ENCODE measurements at places on chromosomes 5 and 9. TPM values are rescaled to one million over a fixed set of nuclear protein-coding genes. Genes with fewer than 3 reads are reported as not detected.

GRCh38 chr5:50564079-50564478, 102.4 kb upstream of the PARP8 start:
- DNase-seq: no peak

The TRIM7 gene
- 15.6 TPM for total RNA-seq

DNA sequence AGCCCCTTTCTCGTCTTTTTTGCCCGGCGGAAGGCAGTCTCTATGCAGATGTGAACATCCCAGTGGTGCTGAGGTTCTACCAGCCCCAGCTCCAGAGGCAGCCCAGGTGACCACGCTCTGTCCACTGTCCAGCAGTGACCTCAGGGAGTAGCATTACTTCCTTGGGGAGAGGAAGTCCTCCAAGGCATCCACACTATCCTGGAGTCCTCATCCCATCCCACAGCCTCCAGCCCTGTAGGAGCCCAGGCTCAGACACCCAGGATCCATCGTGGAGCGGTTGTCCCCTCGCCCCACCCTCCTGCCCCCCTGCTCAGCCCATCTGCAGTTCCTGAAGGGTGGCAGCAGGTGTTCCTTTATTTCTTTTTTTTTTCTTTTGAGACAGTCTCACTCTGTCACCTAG, 294.5 kb upstream of the IRX4 start:
- no peak for DNase-seq

- DNase-seq: peak; percentile 52
Observed at GRCh38 chr5:102628441-102629175, 126.5 kb upstream of the PAM start.

- DNase-seq: no peak
Observed at GRCh38 chr5:12023614-12024241, 119.5 kb upstream of the CTNND2 start.

DNA sequence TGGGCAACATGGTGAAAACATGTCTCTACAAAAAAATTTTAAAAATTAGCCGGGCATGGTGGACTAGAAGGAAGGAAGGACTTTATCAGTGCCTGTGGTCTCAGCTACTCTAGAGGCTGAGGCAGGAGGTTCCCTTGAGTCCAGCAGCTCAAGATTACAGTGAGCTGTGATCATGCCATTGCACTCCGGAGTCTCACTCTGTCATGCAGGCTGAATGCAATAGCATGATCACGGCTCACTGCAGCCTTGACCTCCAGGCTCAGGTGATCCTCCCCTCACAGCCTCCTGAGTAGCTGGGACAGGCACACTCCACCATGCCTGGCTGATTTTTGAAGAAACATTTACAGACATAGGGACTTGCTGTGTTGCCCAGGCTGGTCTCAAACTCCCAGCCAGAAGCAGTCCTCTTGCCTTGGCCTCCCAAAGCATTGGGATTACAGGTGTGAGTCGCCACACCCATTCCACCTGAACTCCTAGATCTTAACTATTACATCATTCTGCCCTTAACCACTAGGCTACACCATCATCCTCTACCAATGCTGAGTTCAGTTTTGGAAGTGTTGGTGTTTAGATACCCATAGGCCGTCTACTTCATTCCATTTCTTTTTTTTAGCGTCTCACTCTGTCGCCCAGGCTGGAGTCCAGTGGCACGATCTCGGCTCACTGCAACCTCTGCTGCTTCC, 2.0 kb upstream of the URM1 start:
- no peak for DNase-seq

GRCh38 chr5:135599421-135600151, 20.8 kb upstream of the CXCL14 start:
- DNase-seq: no peak

GRCh38 chr9:34203992-34204635, 25.3 kb downstream of the UBAP1 start:
- DNase-seq: no peak

GRCh38 chr5:169801781-169802180, 164.7 kb downstream of the DOCK2 start:
- no peak for DNase-seq

- DNase-seq: peak; percentile 50
Observed at GRCh38 chr5:81393783-81394718, at the start of gene ACOT12. Gene ACOT12 (minus strand): TSS chr5:81394134. CDS start chr5:81394114, 20 bp downstream.

- DNase-seq: peak; percentile 70
Observed at GRCh38 chr5:134127376-134127861, 12.9 kb downstream of the TCF7 start.

The TAF11L2 gene
- not detected for total RNA-seq

The RETREG1 gene
- 0.12 TPM for total RNA-seq

DNA sequence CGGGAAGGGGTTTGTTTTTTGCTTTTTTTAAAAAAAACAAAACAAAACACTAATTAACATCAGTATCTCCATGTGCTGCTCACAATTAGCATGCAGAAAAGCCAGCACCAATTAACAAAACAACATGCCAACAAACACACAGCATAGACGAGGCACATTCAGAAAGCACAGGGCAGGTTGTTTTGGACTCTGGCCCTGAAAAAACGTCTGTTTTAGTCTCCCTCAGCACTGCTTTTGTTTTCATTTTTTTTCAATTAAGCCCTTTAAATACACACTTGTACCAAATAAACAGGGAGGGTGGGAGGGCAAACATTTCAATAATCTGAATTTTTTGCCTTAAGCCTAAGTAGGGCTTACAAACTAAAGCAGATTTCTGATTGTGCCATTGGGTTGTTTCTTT, 309.6 kb downstream of the DTWD2 start:
- no peak for DNase-seq

- no peak for DNase-seq
Observed at GRCh38 chr5:178392386-178392785, 159.8 kb upstream of the PHYKPL start.

- DNase-seq: no peak
Observed at GRCh38 chr5:149948993-149949392, 4.4 kb upstream of the PDE6A start.

DNA sequence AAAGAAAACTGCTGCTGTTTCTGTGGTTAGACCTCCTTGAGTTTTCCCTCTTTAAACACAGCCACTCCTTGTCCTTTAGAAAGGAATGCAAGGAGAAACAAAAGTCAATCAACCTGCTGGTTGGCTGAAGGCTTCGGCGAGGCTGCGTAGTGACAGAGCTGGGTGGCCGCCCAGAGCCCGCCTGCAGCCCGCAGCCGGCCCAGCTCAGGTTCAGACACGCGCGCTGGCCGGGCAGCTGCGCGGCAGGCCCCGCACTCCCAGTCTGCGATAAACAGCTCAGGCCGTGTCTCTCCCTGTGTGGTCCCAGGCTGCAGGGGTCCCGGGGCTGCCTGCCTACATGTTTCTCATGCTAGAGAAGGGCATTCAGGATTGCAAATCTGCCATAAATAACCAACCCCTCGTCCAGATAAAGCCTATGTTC, 115.4 kb downstream of the HSD17B3 start:
- no peak for DNase-seq

DNA sequence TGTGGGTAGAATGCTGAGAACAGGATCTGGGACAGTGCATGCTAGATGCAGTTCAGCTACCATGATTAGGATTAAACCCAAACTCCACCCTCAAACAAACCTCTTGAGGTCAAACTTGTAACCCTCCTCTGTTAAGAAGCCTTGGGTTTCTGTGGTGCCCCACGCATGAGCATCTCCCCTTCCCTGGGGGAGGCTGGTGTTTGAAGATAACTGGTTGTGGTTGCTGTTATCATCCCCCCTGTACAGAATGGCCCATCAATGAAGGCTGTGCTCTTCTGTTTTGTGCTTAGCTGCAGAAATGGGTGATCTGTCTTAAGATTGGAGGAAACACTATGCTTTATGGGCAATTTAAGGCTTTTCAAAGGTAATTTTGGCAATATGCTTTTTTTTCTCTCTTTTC, 4.4 kb upstream of the DAB2IP start:
- DNase-seq: no peak

DNA sequence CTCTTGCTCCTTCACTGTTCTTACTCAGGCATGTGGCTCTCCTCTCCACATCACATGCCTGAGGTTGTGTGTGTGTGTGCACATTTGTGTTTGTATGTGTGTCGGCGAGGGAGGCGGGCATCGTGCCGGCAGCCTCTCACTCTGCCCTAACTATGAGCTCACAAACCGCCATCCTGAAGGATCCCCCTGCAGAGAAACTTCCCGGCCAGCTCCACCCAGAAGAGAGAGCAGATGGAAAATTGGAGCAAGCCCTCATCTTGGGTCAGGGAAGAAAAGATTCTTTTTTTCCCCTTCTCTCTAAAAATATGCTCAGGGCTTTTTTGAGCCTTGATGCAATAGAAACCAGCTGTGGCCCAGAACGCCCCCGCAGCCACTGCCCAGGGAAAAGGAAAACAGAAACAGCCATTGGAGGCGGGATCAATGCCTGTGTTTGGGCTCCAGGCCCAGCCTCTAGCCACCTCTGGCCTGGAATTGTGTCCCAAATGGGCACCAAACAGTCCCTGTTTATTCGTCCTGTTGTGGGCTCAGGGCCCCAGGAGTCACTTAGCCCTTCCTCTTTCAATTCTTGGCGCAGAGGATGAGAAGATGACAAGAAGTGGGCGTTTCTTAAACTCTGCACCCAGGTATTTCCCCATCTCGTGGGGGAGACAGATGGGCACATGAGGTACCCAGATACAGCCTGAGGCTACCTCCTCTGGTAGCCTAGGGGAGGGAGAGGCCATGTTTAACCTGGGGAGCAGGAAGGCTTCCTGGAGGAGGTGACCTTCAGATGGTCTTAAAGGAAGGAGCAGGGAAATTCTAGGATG, 151.5 kb downstream of the RGS3 start:
- peak; percentile 69 for DNase-seq

DNA sequence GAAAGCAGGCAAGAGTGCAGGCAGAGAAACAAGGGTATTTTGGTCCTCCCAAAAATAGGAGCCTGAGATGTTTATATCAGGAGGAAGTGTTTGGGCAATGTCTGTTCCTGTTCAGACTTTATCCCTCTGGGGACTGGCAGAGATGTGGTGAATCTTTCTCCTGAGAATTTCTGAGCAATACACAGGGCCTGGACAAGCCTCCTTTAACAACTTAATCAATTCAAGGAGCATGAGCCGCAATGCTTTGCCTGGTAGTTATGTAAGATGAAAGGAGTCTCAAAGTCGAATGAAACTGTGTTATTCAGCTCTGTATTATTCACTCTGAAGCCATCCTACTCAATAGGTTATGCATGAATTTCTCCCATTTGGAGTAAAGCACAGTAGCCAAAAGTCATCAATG, 365.6 kb downstream of the MAN2A1 start:
- no peak for DNase-seq

DNA sequence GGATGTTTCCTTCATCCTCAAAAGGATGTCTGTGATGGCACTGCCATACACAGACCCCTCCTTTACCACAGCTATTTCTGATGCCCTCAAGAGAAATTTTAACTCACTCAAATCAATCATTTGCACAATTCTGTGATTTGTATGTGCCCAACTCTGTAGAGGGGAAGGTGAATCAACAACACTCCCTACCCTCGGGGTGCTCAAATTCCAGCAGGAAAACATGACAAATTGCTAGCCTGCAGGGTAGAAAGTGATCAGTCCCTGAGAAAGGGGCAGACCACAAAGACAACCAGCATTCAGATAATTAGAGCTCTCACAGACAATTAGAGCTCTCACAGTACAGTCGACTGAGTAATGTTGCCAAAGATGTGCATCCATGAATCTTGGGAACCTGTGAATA, 45.3 kb upstream of the FOXE1 start:
- DNase-seq: no peak

DNA sequence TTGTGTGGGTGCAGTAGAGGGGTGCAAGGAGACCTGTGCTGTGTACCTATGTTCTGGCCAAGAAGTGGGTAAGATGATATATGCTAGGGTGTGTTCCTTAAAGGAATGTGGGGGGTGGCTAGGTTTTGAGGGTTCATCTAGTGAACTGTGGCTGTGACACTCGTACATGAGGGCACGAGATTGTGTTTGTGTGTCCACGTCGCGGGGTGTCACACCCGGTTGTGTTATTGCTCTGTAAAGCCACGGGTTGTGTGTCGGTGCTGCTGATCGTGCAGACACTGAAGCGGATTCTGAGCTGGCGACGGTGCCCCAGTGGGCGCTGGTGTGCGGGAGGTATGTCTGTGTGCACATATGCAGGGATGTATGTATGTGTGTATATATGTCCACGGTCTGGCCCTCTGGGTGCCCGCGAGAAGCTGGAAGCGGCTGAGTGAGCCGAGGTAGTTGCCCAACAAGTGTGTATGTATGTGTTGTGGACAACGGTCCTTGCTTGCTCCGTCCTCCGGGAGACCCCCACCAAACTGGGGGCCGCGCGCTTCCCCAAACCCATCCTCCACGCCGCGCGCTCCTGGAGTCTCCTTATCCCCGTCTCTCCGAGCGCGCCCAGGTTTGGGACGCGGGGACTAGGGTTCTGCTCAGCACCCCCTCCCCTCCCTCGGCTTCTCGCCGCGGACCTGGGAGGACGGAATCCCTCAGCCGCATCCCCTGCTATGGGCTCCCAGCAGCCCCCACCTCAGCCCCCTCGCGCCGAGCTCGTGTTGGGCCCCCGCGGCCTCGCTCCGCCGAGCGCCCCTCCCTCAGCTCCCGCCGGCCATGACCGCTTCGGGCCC, 639 bp downstream of the PCDH1 start:
- DNase-seq: peak; percentile 25

DNA sequence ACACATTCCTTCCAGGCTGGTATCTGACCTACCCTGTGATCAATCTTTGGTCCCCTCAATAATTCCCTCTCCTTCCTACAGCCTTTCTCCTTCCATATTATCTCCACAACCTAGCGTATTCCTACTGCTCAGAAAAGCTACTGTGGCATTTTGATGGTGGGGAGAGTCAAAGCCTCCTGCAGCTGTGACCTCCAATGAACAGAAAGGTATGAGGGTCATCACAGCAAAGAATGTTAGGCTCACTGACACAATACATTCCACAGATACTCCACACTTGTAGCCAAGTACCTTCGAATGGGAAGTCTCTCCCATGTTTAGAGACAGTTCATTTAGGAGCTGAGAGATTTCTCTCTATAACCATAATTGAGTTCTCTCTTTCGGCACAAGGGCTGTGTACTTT, 5.9 kb downstream of the FBN2 start:
- no peak for DNase-seq

- no peak for DNase-seq
Observed at GRCh38 chr5:124157320-124157719, 589.1 kb downstream of the ZNF608 start.

The MYMK gene
- not detected for total RNA-seq

GRCh38 chr9:109351032-109351431, 30.2 kb upstream of the EPB41L4B start:
- no peak for DNase-seq

- no peak for DNase-seq
Observed at GRCh38 chr5:112979723-112980122, 3.1 kb downstream of the DCP2 start.
